ENCODE measurements at places on chromosomes 1 and 21. TPM values are rescaled to one million over a fixed set of nuclear protein-coding genes. Genes with fewer than 3 reads are reported as not detected.

DNA sequence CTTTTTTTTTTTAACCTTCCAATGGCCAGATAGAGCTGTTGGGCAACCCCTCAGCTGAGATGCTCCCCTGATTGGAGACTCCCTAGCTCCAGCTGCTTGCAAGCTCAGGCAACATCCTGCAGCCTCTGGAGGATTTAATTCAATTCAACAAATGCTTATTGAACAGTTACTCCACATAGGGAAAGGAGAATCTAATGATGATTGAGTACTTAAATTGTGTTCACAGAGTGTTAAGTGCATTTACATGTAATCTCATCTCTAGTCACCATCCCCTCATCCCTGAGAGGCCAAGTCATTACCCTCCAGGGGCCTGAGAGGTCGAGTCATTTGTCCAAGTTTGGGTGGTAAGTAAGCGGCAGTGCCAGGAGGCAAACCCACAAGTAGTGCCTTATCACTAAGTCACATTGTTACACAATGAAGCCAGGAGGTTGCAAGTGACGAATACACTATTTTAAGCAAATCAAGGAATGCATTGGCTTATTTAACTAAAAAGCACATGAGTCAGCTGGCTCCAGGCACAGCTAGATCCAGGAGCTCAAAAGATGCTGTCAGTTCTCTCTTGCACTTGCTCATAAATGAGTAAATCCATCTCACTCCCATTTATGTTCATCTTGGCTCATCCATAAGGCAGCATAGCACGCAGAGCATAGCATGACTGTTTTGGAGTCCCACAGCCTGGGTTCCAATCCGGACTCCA is 64.3 kb downstream of the OPTC start:
- DNase-seq: no peak

GRCh38 chr1:233496993-233497392 is 116.9 kb upstream of the KCNK1 start:
- DNase-seq: no peak

DNA sequence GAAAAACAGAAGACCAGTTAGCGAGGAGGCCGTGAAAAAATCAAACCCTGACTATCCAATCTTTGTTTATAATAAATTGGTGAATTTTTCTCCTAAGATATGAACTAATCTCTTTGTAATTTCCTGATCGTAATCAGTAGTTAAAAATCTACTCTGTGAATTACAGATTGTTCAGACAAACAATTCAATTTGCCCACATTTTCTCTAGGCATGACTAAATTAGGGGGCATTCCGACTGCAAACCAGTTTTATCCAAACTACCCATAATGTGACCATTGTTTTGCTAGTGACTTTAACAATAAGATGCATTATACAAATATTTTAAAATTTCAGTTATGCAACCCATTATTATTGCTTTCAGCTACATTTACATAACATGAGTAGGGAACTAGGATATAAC is 546.9 kb upstream of the ADAMTS5 start:
- DNase-seq: no peak

GRCh38 chr1:200907611-200908097 is 13.0 kb downstream of the INAVA start:
- DNase-seq: no peak

DNA sequence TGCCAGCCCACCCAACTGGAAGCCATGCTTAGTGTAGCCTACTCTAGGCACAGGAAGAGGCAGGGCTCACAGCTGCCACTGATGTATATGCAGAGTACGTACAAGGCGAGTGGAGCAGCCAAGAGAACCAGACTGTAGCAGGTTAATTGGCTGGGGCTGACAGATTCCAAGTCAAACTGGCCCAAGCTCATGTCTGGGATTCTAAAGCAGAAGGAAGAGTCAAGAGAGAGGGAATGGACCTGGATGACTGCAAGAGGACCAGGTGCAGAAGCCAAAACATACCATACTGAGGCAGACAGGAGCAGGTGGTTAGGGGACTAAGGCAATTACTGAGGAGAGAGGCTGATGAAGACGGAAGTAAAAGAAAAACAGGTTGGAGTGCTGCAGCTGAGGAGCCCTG is 51.3 kb upstream of the LRRN2 start:
- no peak for DNase-seq

DNA sequence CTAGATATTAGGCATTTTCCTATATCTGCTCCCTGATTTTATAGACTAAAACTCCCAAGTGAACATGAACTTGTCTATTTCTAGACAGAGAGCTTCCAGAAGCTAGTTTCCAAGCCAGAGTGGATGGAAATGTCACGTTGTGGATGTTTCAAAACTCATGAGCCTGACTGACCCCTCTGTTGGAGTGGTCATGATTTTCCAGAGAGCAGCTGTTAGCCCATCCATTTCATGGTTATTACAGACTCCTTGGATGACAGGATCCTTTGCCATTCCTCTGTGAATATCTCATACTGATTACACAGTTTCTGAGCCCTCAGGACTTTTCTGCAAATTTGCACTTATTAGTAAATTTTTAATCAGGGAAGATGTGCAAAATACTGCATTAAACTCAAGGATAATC is 76.8 kb upstream of the ATF3 start:
- DNase-seq: no peak

Gene NPR1
- polyA plus RNA-seq: 0.05 TPM

Gene HSPG2
- polyA plus RNA-seq: 10.7 TPM

Gene INSRR
- polyA plus RNA-seq: 0.63 TPM

Gene PCNT
- 15.2 TPM for polyA plus RNA-seq

All from SK-N-SH (cell line).